ENCODE measurements at places on chromosomes 7 and 10.

GRCh38 chr7:149873970-149874643, 338 bp downstream of the ATP6V0E2 start:
- DNase-seq: no peak

DNA sequence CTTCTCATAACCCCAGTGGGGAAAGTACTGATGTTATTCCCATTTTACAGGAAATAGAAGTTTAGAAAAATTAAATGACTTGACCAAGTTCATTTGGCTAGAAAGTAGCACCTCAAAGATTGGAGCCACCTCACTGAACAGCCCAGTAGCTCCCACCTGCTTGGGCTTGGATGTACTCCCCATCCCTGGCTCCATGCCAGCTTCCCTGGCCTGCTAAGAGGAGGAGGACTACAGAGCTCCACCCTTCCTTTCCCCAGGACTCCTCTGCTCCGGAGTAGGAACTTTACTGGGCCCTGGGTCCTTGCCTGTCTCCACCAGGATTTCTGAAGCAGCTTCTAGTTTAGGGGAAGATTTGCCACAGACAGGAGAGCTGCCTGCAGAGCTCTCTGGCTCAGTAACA, 3.1 kb downstream of the HPS6 start:
- DNase-seq: no peak

- DNase-seq: peak; percentile 44
Observed at GRCh38 chr7:108459922-108460551, 3.8 kb upstream of the NRCAM start.

- DNase-seq: no peak
Observed at GRCh38 chr10:6962576-6962975, 382.5 kb upstream of the PRKCQ start.

- DNase-seq: no peak
Observed at GRCh38 chr7:150923196-150923595, 54.9 kb downstream of the KCNH2 start.

DNA sequence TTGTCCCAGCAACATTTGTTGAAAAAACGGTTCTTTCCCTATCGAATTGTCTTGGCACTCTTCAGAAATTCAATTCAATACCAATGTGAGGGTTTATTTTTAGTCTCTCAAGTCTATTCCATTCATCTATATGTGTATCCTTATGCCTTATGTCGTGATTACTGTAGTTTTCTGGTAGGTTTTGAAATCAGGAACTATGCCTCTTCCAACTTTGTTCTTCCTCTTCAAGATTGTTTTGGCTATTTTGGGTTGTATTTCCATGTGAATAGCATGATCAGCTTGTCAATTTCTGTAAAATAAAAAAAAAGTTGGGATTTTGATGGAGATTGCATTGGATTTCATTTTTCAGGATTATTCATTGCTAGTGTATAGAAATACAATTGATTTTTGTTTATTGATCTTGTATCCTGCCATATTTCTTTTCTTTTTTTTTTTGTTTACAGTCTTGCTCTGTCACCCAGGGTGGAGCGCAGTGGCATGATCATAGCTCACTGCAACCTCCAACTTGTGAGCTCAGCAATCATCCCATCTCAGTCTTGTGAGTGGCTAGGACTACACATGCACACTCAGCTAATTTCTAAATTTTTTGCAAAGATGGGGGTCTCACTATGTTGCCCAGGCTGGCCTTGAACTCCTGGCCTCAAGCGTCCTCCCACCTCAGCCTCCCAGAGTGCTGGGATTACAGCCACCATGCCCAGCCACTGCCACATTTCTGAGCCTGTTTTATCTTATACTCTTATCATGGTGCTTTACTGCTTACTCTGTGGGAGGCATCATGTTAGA, 46.2 kb upstream of the MKLN1 start:
- DNase-seq: no peak

DNA sequence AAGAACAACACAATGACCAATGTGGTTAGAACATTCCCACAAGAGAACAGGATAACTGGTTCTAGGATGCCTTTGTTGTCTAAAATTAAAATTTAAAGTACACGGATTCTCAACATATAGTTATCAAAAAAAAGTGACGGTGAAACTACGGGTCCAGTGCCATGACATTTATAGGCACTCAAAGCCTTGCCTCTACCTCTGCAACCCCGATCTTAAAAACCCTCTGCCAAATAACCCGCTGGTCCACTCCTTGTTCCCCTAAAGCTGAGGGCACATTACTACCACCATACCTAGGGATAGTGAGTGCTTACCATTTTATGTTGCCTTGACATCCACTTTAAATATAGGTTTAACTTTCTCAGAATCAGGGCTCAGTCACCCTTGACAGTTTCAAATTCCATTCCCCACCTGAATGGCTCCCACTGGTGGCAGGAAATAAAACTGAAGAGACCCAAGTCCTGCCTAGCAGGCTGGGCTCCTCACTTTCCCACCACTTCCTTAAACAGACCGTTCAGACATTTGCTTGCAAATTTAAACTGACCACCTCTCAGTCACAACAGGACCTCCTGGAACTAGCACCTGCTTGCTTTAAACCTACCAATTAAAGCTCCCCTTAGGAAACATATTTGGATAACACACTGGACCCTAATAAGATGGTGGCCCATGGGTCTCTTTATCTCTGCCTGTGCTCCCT, 169.9 kb upstream of the ASAH2 start:
- no peak for DNase-seq

DNA sequence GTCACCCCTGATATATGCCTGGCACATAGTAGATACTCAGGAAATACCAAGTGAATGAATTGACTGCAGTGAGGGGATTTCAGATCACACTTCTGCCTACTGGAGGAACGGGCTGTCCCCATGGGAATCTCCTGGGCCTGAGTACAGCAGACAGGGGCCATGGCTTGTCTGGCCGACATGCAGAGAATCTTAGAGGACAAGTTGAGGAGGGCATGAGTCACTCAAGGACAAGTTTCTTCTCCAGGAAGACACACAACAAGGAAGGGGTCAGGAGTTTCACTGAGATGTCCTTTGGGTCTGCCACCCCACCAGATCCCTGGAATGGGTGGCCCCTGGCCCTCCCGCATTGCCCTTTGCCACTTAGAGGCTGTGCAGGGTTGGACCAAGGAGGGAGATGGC, 20.7 kb downstream of the PLPP4 start:
- no peak for DNase-seq

GRCh38 chr10:78556705-78557432, 511.9 kb upstream of the ZMIZ1 start:
- no peak for DNase-seq

- DNase-seq: no peak
Observed at GRCh38 chr7:91373111-91373800, 109.0 kb downstream of the FZD1 start.

GRCh38 chr7:6646465-6646864, 9.3 kb downstream of the ZNF316 start:
- DNase-seq: no peak

DNA sequence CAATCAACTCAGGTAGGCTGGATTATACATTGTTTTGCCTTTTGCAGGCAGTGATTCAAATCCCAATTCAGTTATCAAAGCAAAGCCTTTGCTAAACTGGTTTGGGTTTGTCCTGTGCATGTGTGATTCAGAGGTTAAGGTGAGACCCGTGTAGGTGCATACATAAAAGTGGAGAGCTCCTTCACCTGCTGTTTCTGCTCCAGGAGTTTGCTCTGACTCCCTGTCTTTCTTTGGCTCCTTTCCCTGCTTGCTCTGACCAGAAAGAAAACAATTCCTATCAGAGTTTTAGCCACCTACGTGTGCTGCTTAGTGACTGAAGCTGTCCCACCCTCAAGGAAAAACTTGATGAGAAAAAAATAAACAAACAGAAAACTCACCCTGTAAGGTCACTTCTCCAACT, 101.1 kb downstream of the TPST1 start:
- no peak for DNase-seq

DNA sequence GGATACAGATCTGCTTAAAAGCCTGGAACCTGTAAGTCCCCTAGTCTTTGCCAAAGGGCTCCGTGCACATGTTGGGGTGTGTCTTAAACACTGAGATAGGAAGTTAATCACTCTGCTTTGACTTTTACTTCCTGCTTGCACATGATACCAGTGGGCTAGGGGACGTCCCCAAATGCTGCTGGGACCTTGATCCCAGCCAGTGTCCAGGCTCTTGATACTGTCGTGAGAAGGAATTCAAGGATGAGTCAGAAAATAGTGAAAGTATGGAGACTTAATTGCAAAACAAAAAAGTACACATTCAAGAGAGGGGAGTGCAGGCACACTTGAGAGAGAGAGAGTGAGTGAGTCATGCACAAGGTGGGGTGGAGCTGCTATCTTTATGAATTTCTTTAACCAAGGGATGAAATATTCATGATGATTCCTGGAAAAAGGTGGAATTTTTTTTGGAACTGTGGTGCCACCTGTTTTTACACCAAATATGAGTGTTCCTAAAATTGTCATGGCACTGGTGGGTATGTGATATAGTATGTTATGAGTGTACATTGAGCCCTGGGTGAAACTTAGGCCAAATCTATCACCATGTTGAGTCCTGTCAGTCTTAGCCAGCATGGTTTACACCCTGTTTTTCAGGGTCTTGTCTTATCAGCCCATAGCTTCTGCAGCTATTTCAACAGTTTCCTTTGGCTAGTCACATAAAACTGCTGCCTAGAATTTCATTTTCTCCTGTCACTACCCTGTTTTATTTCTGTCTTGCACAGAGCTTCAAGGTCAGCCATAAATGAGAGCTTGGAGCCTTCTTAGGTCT, 88.3 kb upstream of the CYP26C1 start:
- DNase-seq: peak; percentile 21

- DNase-seq: no peak
Observed at GRCh38 chr10:17888189-17888588, 63.5 kb upstream of the SLC39A12 start.

- DNase-seq: no peak
Observed at GRCh38 chr7:127678337-127678736, 26.3 kb downstream of the SND1 start.

- no peak for DNase-seq
Observed at GRCh38 chr10:3152566-3152935, 20.0 kb downstream of the PITRM1 start.

DNA sequence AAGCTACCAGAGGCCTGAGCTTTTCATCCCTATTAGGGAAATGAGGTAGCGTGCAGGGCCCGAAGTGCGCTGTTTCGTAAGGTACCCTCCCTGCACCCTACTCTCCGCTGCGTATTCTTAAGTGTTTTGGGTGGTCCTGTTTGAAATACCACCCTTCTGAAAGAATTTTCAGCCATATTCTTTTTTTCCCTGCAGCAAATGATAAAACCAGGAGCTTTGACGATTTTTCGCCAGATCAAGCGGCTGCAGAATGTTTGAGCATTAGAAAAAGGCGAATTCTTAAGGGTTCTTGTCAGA, 1.2 kb downstream of the RSBN1L start:
- DNase-seq: no peak

DNA sequence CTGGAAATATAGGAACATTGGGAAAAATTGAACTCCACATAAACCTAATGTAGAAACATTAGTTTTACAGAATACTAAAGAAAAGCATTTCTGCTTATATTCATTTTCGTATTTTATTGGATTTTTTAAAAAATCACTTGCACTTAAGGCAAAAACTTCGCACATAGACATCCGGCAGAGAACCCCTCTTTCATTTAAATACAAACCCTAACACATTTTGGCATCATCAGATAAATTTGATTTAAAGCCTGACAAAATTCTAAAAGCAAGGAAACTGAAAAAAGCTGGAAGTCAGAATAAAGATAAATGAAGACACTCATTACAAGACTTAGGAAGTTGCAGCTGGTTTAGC, 396 bp upstream of the EXOC4 start:
- DNase-seq: no peak

DNA sequence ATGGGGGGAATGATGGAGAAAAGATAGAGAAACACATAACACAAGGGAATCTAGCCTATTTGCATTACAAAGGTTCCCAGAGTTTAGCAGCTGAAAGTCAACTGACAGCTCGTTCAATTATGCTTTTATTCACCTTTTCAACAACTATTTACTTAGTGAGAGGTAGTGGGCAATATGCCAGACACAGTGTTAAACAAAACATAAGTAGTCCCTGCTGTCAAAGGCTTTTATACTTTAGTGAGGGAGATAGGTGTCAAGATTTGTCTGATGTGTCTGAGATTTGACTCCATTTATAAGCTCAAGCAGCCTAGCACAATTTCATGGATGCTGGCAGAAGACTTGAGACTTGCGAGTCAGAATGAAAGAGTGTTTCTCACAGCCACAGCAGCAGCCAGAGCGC, 549.0 kb upstream of the VSTM2A start:
- no peak for DNase-seq

DNA sequence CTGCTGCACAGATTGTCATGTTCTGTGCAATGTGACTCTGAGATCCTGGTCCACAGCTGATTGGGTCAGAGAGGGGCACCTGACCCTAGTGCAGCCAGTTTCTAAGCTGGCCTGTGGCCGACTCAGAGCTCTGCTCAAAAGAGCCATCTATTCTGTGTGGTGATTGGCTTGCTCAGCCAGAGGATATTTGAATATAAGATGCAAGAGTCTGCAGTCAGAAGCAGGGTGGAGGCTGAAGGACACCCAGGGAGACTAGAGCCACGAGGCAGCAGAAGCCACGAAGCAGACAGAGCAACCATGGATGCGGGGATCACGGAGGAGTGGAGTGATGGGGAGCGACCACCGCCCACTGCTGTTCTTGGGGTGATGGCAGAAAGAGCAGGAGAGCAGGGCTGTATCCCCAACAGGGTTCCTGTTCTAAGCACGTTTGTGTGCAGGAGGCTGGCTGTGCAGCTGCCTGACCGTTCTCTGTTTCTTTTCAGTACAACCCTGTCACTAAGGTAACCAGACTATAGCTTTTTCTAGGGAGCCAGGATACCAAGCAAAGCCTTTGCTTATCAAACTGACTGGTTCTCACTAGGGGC, 19.5 kb upstream of the RHEB start:
- DNase-seq: peak; percentile 57

- no peak for DNase-seq
Observed at GRCh38 chr10:85614566-85614965, 752.0 kb downstream of the GRID1 start.

DNA sequence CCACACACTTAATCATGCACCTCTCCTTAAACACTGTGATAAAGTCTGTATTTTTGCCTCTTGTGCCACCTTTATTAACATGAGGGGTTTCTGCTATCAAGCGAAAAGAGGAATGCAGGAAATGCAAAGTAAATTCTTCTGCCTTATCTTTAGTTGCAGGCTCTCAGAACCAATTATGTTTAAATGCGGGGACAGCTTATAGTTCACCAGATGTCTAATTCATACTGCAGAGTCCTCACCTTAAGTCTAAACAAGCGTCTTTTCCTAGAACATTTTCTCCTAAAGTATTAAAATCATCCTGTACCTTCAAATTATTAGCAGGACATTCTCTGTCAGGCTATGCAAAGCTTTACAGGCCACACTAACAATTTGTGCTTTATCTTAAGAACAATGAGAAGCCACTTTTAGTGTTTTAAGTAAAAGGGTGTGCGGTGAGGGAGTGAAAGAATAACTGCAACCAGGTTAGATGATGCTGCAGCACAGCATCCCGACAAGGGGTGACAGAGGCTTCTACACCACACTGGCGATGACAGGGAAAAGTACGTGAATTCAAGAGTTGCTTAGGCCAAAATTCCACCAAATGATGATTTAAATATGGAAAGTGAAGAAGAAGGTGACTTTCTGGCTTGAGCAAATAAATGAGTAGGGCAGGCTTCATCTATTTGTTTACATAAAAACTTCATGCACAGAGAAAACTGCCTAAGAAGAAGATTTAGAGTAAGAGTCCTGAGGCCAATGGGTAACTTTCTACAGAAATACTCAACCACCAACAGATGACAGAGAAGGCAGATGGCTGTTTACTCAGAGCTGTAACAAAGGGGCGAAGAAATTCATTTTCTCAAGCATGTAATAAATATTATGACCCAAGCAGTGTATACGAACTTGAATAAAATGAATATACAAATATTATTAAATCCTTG, 36.0 kb downstream of the EZH2 start:
- DNase-seq: no peak
